ENCODE measurements at places on chromosomes 5 and 9. TPM values are rescaled to one million over a fixed set of nuclear protein-coding genes. Genes with fewer than 3 reads are reported as not detected.

Gene TAF1L
- not detected for total RNA-seq

Gene IL4
- not detected for total RNA-seq

Gene ARSI
- total RNA-seq, result 28.6 TPM

Gene PDE8B
- total RNA-seq, result 1.7 TPM

Gene SARDH
- not detected for total RNA-seq

Gene TRAF1
- total RNA-seq, result 3.1 TPM

Gene LTC4S
- 0.32 TPM for total RNA-seq

Gene ADAMTSL2
- total RNA-seq, result not detected

Gene PCDHB12
- not detected for total RNA-seq

Gene CCDC180
- total RNA-seq, result 0.94 TPM

Gene OLFML2A
- total RNA-seq, result 22.6 TPM

Gene WDR38
- not detected for total RNA-seq

Gene MUSK
- total RNA-seq, result not detected

Gene OR1J2
- total RNA-seq, result not detected

Gene TBC1D9B
- 65.7 TPM for total RNA-seq

Gene ADGRD2
- total RNA-seq, result not detected

Gene IL3
- not detected for total RNA-seq

Gene ELOVL7
- 10.5 TPM for total RNA-seq

Gene HTR1A
- total RNA-seq, result not detected

Gene DIPK1B
- 9.4 TPM for total RNA-seq

Gene IFNK
- not detected for total RNA-seq

Gene DNM1
- total RNA-seq, result 101 TPM

Gene RAB3C
- not detected for total RNA-seq

Gene JAKMIP2
- total RNA-seq, result not detected

Gene NR5A1
- 0.09 TPM for total RNA-seq

Gene INSL6
- not detected for total RNA-seq

Gene SMIM33
- not detected for total RNA-seq
